NCI-H69 (cell line): ENCODE measurements at places on chromosomes 7 and 10.
A peak's percentile ranks its signal among the peaks of the same experiment; 100 is the strongest.

GRCh38 chr7:132333301-132333700 lies 243.0 kb downstream of the PLXNA4 start:
- DNase-seq, result peak; percentile 53

DNA sequence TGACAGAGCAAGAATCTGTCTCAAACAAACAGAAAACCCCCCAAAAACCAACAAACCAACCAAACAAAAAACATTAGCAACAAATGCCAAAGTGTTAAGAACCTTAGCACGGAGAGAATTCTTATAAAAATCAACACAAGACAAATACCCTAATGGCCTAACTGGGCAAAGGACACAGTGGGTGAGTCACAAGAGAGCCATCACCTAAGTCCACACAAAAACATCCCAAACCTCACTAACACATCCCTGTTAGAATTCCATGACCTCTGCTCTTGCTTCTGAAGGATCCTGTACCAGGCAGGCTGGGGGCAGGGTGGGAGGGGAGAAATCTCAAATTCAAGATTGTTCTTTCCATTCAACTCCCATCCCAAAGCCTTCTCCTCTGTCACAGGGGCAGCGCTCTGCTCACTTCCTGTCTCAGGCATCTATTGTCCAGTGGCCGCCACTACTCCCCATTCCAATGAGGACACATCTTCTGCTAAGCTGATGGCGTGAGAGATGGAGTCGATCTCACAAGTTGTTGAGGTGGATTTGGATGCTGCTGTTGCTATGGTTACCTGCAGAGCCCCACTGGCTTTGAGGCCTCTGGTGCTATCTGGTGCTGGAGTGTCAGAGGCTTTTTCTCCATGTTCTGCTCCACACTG lies 9.2 kb downstream of the IL15RA start:
- DNase-seq, result no peak

DNA sequence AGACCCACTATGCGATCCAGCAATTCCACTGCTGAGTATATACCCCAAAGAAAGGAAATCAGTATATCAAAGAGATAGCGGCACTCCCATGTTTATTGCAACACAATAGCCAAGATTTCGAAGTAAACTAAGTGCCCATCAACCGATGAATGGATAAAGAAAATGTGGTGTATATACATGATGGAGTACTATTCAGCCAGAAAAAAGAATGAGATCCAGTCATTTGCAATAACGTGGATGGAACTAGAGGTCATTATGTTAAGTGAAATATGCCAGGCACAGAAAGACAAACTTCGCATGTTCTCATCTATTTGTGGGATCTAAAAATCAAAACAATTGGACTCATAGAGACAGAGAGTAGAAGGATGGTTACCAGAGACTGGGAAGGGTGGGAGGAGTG lies 7.1 kb upstream of the NMT2 start:
- DNase-seq, result no peak

GRCh38 chr7:22810843-22811242 lies 11.8 kb downstream of the TOMM7 start:
- DNase-seq, result no peak

DNA sequence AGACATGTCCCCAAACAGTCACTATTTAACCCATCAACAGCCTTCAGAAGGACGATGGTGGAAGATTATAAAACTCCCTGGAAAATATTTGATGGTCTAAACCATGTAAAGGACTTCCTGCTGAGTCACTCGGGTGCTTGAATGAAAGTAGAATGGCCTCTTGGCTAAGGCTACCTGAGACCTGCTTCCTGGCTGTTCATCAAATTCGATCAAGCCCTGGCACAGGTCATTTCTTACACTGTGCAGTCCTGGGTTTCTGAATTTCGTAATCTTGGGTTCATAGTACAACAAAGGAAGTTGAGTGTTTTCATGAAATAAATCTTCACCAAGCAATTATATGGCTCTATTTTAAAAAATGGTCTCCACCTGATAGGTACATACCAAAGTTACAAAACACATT lies 260.3 kb upstream of the RNF32 start:
- no peak for DNase-seq

- no peak for DNase-seq
Measured at GRCh38 chr7:130387628-130388403, 7.5 kb downstream of the CPA1 start.

DNA sequence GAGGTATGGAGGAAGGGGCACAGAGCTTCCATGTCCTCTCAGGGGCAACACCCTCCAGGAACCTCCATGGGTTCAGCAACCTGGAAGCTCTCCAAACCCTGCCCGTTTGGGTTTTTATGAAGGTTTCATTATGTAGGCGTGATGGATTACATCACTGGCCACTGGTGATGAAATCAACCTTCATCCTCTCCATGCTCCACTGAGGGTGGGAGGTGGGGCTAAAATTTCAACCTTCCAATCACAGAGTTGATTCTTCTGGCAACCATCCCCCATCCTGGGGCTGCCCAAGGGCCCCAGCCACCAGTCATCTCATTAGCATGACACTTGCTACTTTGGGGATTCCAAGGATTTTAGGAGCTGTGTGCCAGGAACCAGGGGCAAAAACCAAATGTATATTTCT lies 90.1 kb downstream of the TEX36 start:
- no peak for DNase-seq

DNA sequence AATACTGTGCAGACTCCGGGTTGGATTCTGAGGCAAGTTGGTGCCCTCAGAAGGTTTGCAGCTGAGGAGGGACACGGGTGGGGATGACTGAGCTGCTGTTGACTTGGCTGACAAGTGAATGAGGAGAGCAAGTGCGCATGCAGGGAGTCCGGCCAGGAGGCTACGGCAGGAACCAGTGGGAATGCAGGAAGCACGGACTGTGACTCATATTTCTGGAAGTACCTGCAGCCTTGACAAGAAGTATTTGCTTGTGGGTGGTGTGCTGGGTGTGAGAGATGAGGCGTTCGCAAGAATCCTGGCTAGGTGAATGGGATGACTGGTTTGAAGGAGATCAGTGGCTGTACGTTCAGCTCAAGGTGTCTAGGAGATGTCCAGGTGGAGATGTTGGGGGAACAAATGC lies 30.8 kb upstream of the FXYD4 start:
- DNase-seq, result no peak

DNA sequence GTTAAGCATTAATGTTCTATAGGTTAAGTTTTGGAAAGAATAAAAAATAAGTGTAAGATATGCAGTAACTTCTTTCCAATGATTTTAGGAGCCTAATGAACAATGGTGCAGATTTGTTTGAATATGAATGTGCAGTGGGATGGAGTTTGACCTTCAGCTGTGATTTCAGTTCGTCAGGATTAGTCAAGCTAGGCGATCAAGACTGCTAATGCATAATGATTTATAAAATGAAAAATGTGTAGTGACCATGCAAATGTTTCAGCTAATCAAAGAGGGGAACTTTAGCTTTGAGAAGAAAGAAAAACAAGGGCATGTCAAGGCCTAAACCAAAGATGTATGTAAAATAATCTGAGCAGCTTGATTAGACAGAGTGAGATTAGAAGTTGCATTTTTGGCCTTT lies 208.5 kb downstream of the FOXP2 start:
- DNase-seq, result peak; percentile 51

GRCh38 chr10:22750131-22750530 lies 35.8 kb upstream of the PIP4K2A start:
- no peak for DNase-seq

DNA sequence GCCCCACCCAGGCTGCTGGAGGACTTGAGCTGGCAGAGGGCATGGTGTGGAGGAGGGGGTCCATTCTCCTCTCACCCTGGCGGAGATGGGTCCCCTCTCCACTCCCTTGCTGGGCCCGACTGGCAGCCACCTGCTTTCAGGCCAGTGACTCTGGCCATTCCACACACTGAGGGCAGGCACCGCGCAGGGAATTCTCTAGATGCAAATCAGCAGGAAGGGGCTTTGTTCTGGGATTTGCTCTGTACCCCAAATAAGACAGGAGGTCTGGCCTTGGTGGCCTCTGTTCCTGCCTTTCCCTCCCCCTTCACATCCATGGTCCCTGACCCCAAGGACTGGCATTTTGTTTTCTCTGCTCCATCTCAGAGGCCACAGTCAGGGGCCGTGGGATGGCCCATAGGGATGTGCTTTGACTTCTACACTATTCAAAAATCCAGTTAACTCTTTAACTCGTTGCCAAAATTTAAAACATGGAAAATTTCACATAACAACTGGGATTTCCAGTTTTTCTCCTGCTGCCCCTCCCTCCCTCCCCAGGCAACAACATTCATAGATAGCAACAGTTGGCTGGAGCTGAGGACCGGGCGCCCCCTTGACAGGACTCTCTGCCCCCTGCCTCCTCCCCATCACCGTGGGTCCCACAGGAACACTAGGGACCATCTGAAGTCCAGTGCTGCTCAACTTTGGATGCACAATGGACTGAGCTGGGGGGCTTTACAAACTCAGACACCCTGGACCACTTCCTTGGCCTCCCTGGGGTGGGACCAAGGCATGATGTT lies 33.9 kb downstream of the PPIF start:
- no peak for DNase-seq

GRCh38 chr10:93384006-93384405 lies 98.1 kb downstream of the MYOF start:
- peak; percentile 93 for DNase-seq

- DNase-seq, result no peak
Measured at GRCh38 chr7:5694221-5694754, 87.2 kb downstream of the RNF216 start.

DNA sequence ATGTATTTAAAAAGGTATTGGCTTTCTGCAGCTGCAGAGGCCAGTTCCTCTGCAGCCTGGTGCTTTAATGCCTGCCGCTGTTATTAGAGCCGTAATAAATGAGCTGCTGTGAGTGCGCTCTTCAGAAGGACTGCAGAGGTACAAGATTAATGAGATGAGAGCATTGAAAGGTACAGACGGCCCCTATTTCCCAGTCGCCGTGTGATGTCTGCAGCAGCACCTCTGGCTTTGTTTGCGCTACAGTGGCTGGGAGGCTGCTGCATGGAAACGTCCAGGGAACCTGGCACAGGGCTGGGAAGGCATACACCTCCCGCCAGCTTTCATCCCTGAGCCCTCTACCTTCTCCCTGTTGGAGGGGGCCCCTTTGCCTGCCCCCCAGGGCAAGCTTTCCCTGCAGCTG lies 383.8 kb upstream of the ZMIZ1 start:
- peak; percentile 85 for DNase-seq

- DNase-seq, result no peak
Measured at GRCh38 chr10:98257961-98258360, 10.0 kb downstream of the LOXL4 start.

GRCh38 chr7:957418-958220 lies 3.1 kb upstream of the ADAP1 start:
- no peak for DNase-seq

GRCh38 chr10:55750458-55750857 lies 610.6 kb downstream of the ZWINT start:
- no peak for DNase-seq

DNA sequence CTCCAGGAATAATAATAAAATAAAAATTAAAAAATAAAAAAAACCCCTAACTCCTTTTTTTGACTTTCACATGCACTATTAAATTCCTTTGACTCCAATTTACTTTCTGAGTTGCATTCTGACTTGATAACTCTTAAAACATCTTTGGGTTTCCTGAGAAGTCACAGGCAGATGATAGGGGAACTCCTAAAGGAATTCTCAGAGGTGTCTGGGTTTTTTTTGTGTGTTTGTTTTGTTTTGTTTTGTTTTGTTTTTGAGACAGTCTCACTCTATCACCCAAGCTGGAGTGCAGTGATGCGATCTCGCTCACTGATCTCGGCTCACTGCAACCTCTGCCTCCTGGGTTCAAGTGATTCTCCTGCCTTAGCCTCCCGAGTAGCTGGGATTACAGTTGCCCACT lies 52.7 kb upstream of the APBB1IP start:
- no peak for DNase-seq

GRCh38 chr10:63429281-63429680 lies 36.5 kb downstream of the JMJD1C start:
- no peak for DNase-seq

- no peak for DNase-seq
Measured at GRCh38 chr7:85052056-85052737, 134.7 kb downstream of the SEMA3D start.

DNA sequence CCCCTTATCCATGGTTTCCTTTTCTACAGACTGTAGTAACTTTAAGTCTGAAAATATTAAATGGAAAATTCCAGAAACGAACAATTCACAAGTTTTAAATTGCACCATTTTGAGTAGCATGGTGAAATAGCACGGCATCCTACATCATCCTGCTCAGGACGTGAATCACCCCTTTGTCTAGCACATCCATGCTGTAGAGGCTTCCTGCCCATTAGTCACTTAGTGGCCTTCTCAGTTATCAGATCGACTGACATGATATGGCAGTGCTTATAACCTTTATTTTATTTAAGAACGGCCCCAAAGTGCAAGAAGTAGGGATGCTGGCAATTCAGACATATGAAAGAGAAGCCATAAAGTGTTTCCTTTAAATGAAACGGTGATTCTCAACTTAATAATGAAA lies 82.7 kb downstream of the CPXM2 start:
- DNase-seq, result no peak

GRCh38 chr10:131779661-131780394 lies 121.0 kb upstream of the PPP2R2D start:
- no peak for DNase-seq

GRCh38 chr10:32979041-32979440 lies 21.0 kb upstream of the ITGB1 start:
- DNase-seq, result no peak

DNA sequence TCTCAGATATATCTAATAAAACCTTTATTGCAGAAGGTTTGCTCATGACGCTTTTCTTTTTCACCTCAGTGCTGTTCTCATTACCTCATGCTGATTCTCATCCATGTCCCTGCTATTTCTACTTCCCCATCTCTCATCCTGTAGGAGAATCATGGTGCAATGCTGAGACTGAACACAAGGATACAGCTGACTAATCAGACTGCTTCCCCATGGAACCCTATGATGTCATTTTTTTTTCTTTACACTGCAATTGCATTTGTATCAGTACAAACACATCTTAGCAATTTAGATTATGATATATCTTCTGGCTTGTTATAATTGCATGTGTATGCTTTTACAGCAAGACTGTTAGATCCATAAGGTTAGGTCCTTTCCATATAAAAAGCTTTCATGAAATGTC lies 93.7 kb downstream of the SEMA3A start:
- DNase-seq, result peak; percentile 28

DNA sequence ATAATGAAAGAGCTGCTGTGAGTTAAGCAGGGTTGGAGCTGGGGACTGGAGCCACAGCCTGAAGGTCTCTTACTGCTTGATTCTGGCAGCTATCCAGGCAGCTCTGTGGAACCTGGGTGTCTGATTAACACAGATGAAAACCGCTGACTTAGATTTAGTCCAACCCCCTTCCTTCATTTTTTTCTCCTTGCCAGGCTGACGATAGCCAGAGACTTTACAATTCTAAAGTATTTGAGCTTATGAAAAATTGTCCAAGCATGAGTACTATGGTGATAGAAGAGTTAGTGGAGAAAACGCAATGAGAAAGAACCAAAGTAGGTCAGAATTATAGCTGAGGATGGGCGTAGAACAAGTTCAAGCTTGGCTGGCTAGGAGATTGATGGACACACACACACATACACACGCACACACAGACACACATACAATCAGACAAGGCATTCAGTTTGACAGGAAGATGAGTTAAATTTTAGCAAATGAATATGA lies 13.5 kb upstream of the GPR85 start:
- peak; percentile 62 for DNase-seq

- DNase-seq, result no peak
Measured at GRCh38 chr7:158270106-158270775, 317.4 kb downstream of the PTPRN2 start.

GRCh38 chr10:127080317-127080716 lies 116.1 kb downstream of the INSYN2A start:
- DNase-seq, result peak; percentile 62
